ENCODE measurements at places on chromosomes 5 and 9.

- peaks cover 6% of the 10 kb centered on the region for H3K27me3 ChIP-seq
- H3K4me1 ChIP-seq = peaks cover 10% of the 10 kb centered on the region
- no peak overlapping the region for H3K27ac ChIP-seq
- no peak for DNase-seq
Measured at GRCh38 chr5:102295534-102296177, 428 bp downstream of the SLCO4C1 start.

DNA sequence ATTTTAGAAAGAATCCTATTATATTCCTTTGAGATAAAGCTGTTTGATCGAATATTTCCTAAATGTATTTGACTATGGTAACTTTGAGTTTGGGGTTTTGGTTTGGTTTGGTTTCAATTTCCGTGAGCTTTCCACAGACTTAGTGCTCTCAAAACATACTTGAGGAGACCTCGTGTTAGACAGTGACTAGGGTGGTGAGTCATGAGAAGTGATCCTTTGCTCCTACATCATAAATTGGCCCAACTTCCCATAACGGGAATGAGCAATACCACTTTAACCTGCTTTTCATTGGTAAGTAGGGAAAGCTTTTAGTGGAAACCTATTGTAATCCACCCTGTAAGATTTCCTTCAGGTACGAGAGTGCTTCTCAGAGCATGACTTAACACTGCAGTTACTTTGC, 3.8 kb upstream of the RASEF start:
- H3K27me3 ChIP-seq = peaks cover 8% of the 10 kb centered on the region
- H3K36me3 ChIP-seq = no peaks in the 10 kb centered on the region
- H3K27ac ChIP-seq = peak overlapping the region; percentile 66
- DNase-seq = peak; percentile 98
- no peak overlapping the region for H3K4me3 ChIP-seq

DNA sequence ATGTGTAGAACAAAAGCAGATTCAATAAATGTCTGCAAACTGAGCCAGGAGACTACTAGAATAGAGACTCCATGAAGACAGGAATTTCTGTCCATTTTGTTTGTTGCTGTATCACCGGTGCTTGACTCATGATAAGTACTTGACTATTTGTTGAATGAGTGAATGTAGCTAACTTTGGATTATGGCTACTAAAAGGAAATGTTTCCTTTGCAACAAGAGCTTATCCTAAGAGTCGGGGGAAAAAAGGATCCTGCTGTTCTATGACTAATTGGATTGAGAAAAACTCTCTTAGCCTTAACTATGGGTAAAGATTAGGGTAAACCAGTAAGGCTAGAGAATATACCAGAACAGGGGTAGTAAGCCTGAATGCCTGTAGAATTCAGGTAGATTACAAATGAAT, 3.5 kb downstream of the PAIP1 start:
- peaks cover 18% of the 10 kb centered on the region for H3K36me3 ChIP-seq
- peak; percentile 32 for DNase-seq
- no peak overlapping the region for H3K27ac ChIP-seq
- H3K27me3 ChIP-seq = no peaks in the 10 kb centered on the region
- peaks cover 10% of the 10 kb centered on the region for H3K4me1 ChIP-seq

DNA sequence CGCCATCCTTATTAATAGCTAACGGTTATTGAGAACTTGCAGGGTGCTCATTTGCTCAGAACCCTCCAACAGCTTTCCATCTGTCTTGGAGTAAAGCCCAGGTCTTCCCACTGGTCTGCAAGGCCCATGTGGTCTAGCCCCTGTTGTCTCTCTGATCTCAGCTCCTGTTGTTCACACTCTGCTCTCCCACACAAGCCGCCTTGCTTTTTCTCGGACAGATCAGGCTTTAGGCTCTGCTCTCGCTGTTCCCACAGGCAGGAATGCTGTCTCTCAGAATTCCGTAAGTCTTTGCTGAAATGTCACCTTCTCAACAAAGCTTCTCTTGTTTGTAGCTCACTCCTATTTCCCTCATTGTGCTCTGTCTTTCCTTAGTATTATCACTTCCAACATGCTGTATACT, 34.3 kb downstream of the GPR107 start:
- H3K4me1 ChIP-seq = no peaks in the 10 kb centered on the region
- no peaks in the 10 kb centered on the region for H3K27me3 ChIP-seq
- H3K4me3 ChIP-seq = no peak overlapping the region
- peaks cover 25% of the 10 kb centered on the region for H3K36me3 ChIP-seq
- DNase-seq = no peak

- H3K27me3 ChIP-seq = no peaks in the 10 kb centered on the region
- H3K4me1 ChIP-seq = no peaks in the 10 kb centered on the region
- no peak overlapping the region for H3K4me3 ChIP-seq
Measured at GRCh38 chr5:68011801-68012200, 203.8 kb upstream of the PIK3R1 start.

DNA sequence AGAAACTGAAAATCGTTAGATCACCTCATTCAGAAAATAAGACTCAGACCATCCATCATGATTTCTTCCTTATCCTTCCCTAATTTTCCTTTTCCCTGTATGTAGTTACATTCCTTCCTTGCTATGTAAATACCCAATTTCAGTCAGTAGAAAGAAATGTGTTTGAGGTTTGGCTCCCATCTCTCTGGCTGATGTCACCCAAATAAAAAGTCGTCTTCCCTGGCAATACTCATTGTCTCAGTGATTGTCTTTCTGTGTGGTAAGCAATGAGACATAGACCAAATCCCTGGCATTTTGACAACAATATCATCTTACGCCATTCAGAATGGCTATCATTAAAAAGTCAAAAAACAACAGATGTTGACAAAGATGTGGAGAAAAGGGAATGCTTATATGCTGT, 303.9 kb upstream of the EDIL3 start:
- peak overlapping the region; percentile 87 for H3K27ac ChIP-seq
- H3K4me3 ChIP-seq = no peak overlapping the region

DNA sequence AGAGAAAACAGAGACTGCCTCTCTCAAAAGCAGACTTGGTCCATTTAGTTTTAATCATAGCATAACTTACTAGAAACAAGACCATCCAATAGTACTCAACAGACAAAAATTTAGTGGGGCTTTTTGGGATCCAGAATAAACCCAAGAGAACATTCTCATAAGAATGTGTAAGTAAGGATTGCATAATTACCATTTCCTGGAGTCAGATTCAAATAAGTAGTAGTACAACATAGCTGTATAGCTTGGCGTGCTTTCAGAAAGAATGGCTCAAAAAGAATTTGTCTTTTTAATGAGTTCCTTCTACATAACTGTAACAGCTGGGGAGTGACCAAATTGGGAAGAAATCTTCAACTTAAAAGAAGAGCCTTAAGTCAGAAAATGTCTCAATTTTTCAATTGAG, 145.4 kb downstream of the DENND1A start:
- no peak overlapping the region for H3K27ac ChIP-seq
- no peak overlapping the region for H3K4me3 ChIP-seq
- H3K27me3 ChIP-seq = no peaks in the 10 kb centered on the region
- H3K4me1 ChIP-seq = no peaks in the 10 kb centered on the region

All from astrocyte (in vitro differentiated cells and primary cell).